ENCODE measurements at places on chromosomes 4 and X.

- no peak for DNase-seq
These were observed 19.3 kb downstream of the YIPF7 start for GRCh38 chr4:44632089-44632488.

DNA sequence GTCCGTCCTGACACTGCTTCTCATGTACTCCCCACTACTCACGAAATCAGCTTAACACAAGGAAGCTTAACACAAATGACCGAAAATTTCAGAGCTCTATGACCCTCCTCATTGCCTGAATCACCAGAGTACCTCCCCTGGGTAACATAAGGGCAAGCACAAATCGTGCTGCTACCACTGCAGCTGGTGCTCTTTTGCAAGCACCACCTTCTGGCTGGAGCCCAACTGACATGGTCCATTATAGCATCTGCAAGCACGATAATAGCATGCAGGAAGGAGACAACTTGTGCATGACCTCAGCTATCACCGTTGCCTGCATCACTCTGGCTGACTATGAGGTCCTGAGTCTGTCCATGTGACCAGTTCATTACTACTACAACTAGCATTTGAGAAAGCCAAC lies 308.0 kb downstream of the TEX13C start:
- DNase-seq, result no peak

- DNase-seq, result no peak
These were observed 35.9 kb downstream of the HPGDS start for GRCh38 chr4:94306713-94307112.

DNA sequence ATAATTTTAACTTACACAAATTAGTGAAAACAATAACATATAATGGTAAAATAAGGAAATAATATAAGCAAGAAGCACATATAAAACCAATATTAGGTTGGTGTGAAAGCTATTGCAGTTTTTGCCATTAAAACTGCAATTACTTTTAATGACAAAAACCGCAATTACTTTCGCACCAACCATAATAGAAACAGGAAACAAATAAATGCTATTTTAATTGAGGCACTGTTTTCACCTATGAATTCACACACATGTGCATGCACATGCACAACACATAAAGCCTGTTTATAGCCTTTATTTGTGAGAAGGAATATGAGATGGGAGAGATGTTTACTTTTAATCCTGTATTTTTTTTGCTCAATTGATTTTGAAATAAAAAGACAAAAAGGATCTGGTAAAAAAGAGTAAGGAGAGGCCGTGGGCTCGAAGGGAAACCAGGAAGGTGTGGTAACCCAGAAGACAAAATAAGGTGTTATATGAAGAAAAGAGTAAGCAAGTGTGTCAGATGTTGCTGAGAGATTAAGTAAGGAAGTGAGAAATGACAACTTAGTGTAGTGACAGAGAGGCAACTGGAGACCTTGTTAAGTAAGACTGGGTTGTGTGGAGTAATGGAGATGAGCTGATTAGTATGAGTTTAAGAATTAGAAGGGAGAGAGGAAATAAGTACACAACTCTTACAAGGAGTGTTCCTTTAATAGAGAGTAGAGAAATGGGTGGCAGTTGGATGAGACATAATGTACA lies 69.0 kb downstream of the KLHL13 start:
- DNase-seq, result no peak

- DNase-seq, result no peak
These were observed 10.7 kb downstream of the KLHL8 start for GRCh38 chr4:87209696-87210095.

GRCh38 chr4:92232566-92232965 lies 71.2 kb upstream of the GRID2 start:
- DNase-seq, result no peak
